ENCODE measurements at places on chromosomes 1 and 21.
A peak's percentile ranks its signal among the peaks of the same experiment; 100 is the strongest.

- DNase-seq, result no peak
Observed at GRCh38 chr1:63849149-63849548, 75.3 kb downstream of the ROR1 start.

DNA sequence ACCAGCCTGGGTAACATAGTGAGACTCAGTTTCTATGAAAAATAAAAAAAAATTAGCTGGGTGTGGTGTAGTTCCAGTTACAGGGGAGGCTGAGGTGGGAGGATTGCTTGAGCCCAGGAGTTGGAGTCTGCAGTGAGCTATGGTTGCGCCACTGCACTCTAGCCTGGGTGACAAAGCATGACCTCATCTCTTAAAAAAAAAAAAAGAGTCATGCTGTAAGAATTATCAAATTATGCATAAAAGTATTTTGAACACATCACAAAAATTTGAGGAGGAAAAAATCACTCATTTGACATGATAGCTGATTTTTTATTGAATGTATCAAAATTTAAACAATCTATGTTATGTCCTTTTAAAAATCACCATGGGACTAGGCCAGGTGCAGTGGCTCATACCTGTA, 17.8 kb downstream of the CCDC30 start:
- DNase-seq, result no peak

DNA sequence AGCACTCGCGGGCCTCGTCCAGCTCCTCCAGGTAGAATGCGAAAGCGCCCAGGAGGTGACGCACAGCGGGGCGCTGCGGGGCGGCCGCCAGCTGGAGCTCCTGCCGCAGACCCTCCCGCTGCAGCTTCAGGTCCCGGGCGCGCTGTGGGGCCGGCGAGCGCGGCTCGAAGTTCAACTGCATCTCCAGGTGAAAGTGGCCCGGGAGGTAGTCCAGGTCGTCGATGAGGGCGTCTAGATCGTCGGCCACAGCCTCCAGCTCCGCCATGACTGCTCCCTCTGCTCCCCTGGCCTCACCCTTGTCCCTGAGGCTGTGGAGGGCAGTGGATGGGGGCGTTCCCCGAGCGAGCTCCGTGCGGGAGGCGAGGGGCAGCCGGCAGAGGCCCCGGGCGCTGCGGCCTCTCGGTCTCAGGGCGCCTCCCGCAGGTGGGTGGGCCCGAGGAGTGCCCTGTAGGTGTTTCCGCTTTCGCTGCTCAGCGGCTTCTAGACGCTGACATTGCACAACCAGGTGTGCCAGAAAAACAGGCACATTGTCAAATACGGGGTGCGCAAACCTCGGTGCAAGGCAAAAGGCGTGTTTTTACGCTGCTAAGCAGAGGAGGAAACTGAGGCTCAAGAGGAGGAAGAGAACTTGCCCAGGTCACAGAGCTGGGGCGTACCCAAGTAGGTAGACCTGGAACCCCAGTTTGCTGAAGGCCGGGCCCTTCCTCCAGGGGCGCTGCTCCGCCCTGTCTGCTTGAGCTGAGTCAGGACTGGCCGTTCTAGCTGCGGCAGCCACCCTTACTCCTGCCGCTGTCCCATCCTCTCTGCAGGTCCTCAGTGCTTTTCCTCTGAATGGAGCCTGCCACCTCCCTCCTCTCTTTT, at the start of gene TTC22:
Gene TTC22, minus strand, starts transcription at position 425 of the 861 bp plus-strand sequence. Its CDS starts 160 bp downstream, at position 265.
- no peak for DNase-seq

DNA sequence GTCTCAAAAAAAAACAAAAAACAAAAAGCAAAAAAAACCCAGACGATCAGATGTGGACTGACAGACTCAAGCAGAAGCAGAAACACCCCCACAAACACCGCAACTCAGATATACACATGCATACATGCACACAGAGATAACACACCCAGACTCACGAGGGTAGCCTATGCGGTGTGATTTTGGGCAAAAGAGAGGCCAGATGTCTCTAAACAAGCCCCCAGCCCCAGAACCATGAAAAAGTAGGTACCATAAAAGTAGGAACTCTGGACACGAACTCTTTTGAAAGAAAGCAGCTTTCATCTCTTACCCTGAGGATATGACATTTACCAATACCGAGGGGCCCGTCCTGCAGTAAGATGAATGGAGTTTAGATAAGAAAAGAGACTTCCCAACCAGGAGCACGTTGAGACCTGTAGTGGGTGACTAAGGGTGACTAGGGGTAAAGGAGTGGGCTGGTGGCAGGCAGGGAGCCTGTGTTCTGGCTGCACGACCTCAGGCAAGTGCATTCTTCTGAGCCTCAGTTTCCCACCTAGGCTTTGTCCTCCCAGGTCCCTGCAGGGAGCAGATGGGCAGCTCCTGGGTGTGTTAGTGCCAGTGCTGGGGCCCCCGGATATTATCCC, 1.5 kb upstream of the TINAGL1 start:
- DNase-seq, result no peak

DNA sequence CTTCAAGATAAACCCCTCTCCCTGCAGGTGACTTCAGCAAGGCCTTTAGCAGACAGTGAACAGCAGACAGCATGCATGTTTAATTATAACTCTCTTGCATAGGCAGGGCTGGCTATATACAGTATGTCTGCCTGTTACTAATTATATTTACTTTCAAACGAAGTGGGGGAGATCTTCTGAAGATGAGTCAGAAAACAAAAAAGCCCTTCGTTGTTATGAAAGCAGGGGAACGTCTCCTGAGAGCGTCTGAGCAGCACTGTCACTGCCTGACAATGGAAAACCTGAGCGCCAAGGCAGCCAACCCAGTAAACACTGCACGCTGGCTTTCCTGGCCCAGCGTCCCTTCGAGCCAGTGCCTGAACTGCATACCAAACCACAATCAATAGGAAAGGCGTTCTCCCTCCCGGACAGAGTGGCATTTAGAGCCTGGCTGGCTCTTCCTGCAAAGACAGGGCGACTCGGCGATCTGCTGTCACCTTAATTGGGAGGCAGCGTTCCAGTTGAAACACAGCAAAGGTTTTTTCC, 54.1 kb downstream of the TOMM20 start:
- DNase-seq, result peak; percentile 92

GRCh38 chr1:4447778-4448420, 206.5 kb upstream of the AJAP1 start:
- no peak for DNase-seq

DNA sequence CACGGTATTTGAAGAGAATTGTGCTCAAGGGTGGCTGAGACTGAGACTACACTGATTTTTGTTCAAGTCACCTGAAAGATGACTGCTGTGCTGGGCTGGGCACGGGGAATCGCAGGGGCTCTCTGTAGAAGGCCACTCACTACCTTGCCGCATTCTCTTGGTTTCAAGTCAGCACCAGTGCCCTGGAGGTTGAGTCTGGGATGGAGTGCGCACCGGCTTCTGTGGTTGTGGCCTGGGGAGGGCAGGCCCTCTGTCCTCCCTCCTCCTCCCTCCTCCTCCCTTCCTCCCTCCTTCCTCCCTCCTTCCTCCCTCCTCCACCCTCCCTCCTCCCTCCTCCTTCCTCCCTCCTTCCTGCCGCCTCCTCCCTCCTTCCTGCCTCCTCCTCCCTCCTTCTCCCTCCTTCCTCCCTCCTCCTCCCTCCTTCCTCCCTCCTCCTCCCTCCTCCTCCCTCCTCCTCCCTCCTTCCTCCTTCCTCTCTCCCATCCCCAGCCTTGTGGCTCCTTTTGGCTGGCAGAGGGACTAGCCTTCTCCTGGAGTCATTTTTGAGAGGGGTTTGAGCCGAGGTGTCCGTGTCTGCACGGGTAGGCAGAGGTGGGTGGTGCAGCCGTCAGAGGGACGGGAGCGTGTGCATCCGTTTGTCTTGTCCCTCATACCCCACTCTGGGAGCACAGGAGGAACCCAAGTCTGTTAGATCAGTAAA, 9.5 kb downstream of the RER1 start:
- no peak for DNase-seq

GRCh38 chr1:152907686-152908601, at the start of gene IVL:
Gene IVL (plus strand): TSS chr1:152908546. CDS start chr1:152909798, 1,252 bp downstream.
- DNase-seq, result no peak

DNA sequence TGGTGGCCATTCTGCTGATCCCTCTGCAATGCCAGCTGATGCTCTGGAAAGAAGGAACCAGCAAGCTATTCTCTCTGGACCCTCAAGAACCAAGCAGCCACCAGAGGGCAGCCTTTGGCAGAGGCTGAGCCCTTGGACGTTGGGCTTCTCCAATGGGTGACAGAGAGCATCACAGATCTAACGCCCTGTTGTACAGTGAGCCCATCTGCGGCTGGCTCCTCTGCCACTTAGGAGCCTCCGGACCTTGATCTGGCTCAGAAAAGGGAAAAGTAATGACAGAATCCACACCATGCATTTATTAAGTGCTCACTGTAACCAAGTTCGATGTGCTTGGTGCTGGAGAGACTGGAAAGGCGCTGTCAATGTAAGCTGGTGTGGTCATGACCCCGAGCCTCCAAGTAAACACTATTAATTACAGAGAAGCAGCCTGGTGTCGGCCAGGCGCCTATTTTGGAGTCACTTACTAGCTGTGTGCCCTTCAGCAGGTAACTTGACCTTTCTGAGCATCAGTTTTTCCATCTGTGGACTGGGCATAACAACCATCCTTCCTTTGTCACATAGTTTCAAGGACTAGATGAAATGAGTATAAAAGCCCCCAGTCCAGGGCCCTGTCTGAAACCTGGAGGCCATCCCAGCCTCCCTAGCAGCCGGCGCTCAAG, 34.9 kb downstream of the ECE1 start:
- peak; percentile 76 for DNase-seq

DNA sequence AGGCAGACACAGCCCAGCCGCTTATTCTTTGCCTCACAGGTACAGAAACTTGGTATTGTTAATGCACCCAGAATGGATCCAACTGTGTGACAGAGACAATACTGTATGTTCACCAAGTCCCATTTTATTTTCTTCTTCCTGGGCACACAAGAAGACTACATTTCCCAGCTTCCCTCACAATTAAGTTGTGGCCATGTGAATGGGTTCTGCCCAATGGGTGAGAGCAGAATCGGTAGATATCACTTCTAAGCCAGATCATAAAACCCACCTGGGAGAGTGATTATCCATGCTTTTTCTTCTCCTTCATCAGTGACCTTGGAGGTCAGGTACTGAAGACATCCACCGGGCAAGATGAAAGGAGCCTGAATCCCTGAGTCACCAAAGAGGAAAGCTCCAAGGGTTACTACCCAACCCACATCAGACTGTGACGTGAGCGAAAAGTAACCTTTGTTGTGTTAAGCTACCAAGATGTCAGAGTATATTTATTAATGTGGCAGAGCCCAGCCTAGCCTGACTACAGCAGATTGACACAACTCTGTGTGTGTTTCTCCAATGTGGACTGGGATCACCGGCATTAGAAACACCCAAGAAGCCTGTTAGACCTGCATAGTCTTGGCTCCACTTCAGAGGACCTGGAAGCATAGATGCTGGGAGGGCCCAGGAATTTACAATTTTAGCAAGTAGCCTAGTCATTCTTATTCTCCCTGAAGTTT, 79.1 kb upstream of the GRIK3 start:
- DNase-seq, result no peak

- DNase-seq, result no peak
Observed at GRCh38 chr1:150772326-150772725, 6.7 kb upstream of the CTSS start.

DNA sequence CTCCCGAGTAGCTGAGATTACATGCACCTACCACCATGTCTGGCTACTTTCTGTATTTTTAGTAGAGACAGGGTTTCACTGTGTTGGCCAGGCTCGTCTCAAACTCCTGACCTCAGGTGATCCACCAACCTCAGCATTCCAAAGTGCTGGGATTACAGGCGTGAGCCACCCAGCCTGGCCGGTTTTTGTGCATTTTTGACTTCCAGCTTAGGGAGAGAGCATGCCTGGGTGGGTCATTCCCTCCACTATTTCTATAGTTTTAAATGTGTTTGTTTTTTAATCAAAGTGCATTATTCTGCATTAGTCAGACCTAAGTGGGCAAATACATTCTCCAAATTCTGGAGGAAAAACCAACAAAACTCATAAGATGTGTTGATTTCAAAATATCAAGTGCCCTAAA, 207.4 kb upstream of the NRIP1 start:
- DNase-seq, result no peak

GRCh38 chr1:41355356-41355755, 5.9 kb upstream of the FOXO6 start:
- DNase-seq, result no peak

DNA sequence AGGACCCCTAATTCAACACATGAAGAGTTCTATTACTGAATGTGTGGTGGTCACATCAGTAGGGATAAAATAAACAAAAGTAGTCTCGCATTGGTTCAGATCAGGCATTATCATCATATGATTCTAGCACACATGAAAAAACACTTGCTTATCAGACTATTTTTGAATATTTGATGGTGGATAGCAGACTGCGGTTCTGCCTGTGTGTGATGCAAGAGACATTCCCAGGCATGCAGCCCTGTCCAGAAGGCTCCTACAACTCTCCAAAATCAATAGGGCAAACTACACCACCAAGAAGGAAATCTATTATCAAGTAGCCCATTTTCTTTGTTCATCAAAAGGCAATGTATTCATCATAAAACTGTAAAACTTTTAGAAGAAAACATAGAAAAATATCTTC, 304.7 kb downstream of the DUSP10 start:
- no peak for DNase-seq

- DNase-seq, result no peak
Observed at GRCh38 chr1:52343979-52344378, 22.0 kb downstream of the CC2D1B start.

DNA sequence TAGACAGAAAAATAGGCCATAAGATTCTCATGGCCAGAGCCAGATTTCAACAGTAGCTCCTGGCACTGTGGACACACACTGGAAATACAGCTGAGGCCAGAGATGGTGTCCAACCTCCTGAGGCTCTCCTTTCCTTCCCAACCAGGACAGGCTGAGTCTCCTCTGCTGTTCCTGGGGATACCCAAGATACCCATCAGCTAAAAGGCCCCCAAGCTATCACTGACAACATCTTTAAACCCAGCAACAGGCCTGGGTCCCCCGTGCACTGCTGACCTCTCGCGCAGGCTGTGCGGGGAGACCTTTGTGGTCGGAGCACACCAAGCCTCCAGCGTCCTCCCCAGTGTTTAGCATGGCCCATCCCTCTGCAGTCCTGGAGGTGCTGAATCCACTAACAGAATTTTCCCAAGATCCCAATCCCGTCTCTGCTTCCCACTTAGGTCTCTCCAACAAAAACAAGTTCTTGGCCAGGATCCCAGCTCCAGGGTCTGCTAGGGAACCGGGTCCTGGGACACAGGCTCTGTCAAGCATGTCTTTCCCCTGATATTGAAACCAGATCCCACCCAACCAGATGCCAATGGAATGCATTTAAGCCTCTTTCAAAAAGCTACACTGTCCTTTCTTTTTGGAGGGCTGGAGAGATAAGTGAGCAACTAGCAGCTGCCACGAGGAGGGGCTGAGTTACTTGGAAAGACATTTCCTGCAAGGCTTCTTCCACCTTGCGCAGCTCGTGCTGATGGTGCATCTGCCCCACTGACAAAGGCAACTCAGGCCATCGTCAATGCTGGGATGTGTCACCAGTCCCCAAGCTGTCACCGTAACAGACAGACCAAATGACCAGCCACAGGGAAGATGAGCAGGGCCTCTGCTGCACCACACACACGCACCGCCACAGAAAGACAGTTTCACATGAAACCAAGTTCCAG, 73.2 kb downstream of the BCAR3 start:
- DNase-seq, result no peak

- no peak for DNase-seq
Observed at GRCh38 chr21:31087639-31088473, 49.6 kb upstream of the KRTAP19-8 start.

- no peak for DNase-seq
Observed at GRCh38 chr1:182845379-182845778, 6.2 kb downstream of the DHX9 start.

GRCh38 chr1:152188673-152189591, 29.9 kb upstream of the RPTN start:
- DNase-seq, result peak; percentile 76

Measured in NCI-H1417 (cell line).